GOT3 (cell line): ENCODE measurements at places on chromosomes 7 and 10.

- no peak for DNase-seq
Measured at GRCh38 chr7:38245409-38245977, 27.9 kb downstream of the TARP start.

- no peak for DNase-seq
Measured at GRCh38 chr7:100946766-100947365, 2.5 kb upstream of the MUC3A start.

- DNase-seq = no peak
Measured at GRCh38 chr10:85493703-85494102, 872.9 kb downstream of the GRID1 start.

DNA sequence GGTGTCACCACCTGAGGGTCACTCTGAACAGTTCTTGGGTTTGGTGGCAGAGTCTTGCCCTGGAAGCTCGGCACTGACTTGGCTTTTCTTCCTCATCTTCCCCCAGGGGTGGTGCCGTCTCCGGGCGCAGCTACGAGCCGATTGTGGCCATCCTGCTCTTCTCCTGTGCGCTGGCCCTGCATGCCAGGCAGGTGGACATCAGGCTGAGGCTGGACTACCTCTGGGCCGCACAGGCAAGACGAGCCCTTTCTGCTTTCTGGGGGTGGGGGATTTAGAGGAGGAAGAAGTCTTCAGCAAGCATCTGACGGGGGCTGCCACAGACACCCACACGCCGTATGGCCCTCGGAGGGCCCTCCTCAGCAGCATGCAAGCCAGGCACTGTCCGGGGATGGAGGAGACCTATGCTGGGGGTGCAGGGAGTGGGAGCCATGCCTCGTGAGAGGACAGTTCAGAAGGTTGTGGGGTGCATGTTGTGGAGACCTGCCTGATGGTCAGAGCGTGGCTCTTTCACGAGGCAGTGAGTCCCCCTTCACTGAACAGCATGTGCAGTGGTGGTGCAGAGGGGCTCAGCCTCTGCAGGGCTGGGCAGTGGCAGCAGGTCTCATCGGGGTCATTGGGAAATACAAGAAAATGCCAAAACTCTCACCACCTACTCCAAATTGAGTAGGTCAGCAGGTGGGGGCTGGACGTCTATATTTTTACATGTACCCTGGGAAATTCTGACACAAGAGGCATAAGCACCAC, 112.4 kb downstream of the ADCY1 start:
- DNase-seq = no peak

GRCh38 chr10:35276889-35277288, 59.4 kb upstream of the CCNY start:
- DNase-seq = no peak
